Muscle of arm (tissue), 14 donors: ENCODE measurements at places on chromosomes 12 and 14. TPM values are rescaled to one million over a fixed set of nuclear protein-coding genes. Genes with fewer than 3 reads are reported as not detected.
A peak's percentile ranks its signal among the peaks of the same experiment; 100 is the strongest.

Gene WNT1
- not detected for polyA plus RNA-seq

Gene KRT78
- polyA plus RNA-seq, result 2.4 TPM

Gene GPR65
- 0.53 TPM for polyA plus RNA-seq

Gene FOXA1
- 0.24 TPM for polyA plus RNA-seq

Gene RNF212B
- polyA plus RNA-seq, result 0.60 TPM

Gene HOXC12
- not detected for polyA plus RNA-seq

Gene CLEC7A
- polyA plus RNA-seq, result 2.3 TPM

- no peak for DNase-seq
Measured at GRCh38 chr12:44296624-44297197, 460.8 kb downstream of the TMEM117 start.

GRCh38 chr12:107684029-107684795, 1.4 kb upstream of the PWP1 start:
- DNase-seq, result peak; percentile 24

DNA sequence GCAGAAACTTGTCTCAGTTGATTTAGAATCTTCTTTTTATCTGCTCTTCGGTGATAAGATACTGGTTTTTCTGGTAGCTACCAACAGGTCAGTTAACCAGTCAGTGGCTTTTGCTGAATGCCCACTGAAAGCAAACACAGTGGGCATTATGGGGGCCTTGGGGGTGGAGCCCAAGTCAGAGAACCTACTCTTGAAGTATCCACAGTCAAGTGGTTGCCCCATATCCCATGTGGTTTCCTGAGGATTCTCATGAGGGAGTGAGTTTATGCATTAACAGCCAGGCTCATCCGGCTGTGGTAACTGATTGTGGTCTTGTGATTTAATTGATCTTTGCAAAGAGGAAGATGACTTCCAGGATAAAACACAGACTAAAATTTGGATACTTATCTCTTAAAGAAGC, 83.7 kb downstream of the ST8SIA1 start:
- no peak for DNase-seq

DNA sequence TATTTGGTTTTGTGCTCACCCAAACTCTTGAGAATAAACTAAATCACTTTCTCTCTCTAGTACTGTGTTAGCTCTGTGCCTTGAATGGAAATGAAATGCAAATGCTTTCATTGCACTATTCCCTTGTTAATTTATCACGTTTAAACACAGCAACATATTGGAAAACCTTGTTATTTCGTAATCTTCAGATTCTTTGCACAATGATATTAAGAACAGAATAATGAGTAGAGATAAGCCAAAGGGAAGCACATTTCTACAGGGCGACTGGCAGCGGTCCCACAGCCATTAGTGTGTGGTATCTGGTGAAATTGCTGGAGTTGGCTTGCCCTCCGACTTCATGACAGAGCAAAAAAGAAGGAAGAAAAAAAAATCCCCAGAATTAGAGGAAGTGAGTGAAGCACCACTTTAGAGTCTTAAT, 166.1 kb upstream of the E2F7 start:
- no peak for DNase-seq

DNA sequence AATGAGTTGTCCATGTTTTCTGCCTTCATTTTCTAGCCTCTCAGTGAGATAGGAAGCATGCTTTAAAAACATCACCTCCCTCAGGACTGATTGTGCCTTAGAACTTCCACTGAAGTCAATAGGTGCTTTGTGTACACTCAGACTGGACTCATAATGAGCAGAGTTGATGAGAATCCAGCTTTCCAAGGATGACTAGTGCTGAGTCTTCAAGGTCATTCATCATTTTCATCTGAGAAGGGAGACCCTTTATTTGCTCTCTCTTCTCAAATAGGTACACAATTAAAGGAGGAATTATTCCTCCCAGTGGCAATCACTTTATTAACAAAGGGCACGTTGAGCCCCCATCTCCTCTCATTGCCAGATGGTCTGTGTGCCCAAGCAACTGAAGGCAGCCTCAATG, 210.9 kb upstream of the PRKD1 start:
- no peak for DNase-seq

DNA sequence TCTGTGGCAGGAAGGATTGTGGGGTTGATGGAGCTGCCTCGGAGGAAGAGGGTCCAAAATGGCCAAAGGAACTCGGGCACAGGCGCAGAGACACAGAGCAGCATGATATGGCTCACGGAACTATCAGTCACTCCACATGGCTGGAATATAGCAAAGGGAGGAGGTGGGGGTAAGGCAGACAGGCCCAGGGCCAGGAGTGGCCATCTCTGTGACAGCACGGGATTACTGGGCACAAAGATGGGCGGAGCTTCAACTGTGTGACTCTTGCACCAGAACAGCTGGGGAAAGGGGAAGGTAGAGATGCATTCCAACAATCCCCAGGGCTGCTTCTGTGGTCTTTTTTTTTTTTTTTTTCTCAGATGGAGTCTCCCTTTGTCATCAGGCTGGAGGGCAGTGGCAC, 24.8 kb upstream of the EML1 start:
- DNase-seq, result no peak

DNA sequence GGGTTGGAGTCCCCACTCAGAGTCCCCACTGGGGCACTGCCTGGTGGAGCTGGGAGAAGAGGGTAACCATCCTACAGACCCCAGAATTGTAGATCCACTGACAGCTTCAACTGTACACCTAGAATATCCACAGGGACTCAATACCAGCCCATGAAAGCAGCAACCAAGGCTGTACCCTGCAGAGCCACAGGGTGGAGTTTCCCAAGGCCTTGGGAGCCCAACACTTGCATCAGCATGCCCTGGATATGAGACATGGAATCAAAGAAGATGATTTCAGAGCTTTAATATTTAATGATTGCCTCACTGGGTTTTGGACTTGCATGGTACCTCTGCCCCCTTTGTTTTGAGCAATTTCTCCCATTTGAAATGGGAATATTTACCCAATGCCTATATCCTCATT, 80.4 kb downstream of the RASSF9 start:
- no peak for DNase-seq

- no peak for DNase-seq
Measured at GRCh38 chr14:85280074-85280473, 249.9 kb upstream of the FLRT2 start.

DNA sequence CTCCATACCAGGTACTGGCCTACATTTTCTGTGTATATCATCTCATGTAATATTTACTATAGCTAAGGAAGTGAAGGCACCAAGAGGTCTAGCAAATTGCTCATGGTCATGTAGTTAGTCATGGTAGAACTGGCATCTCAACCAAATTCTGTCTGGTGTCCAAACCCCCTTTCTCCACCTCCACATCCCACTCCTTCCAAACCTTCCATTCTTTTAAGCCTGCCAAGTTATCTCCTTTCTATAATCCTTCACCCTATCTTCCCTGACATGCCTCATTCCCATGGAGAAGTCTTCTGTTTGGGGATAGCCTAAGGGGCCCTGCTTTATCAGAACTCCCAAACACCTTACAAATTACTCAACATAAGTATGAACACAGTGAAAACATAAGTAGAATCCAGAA, 196.2 kb upstream of the HMGA2 start:
- DNase-seq, result no peak
